Right atrium auricular region (tissue), 2 donors: ENCODE measurements at places on chromosomes 2 and 18. TPM values are rescaled to one million over a fixed set of nuclear protein-coding genes. Genes with fewer than 3 reads are reported as not detected.

GRCh38 chr2:152466980-152467676 lies 132.2 kb downstream of the FMNL2 start:
- no peaks in the 10 kb centered on the region for H3K27me3 ChIP-seq
- H3K4me1 ChIP-seq, result peaks cover 54% of the 10 kb centered on the region
- H3K36me3 ChIP-seq, result no peaks in the 10 kb centered on the region

The CHRND gene
- total RNA-seq, result 0.19 TPM

DNA sequence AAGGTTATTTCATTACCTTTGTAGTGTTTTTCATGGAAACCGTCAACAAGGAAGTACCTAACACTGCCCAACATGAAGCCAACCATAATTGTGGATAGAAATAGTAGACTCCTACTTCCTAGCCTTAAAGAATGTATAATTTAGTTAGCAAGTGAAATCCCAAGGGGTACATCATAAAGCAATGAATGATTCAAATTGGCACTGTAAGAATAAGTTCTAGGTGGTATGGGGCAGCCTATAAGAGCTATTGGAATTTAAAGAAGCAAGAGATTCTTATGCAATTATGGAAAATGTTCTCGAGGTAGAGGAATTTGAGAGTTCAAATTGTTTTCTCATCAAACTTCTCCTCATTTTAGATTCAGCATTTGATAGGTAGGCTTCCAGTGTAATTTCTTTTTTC lies 157.9 kb downstream of the FMNL2 start:
- no peak overlapping the region for H3K4me3 ChIP-seq
- H3K27me3 ChIP-seq, result no peaks in the 10 kb centered on the region
- DNase-seq, result no peak
- H3K36me3 ChIP-seq, result no peaks in the 10 kb centered on the region

GRCh38 chr2:155424518-155424917 lies 726.0 kb downstream of the KCNJ3 start:
- H3K27me3 ChIP-seq, result no peaks in the 10 kb centered on the region
- H3K4me3 ChIP-seq, result no peak overlapping the region
- DNase-seq, result no peak
- H3K27ac ChIP-seq, result no peak overlapping the region

The ANKRD29 gene
- 3.5 TPM for total RNA-seq

DNA sequence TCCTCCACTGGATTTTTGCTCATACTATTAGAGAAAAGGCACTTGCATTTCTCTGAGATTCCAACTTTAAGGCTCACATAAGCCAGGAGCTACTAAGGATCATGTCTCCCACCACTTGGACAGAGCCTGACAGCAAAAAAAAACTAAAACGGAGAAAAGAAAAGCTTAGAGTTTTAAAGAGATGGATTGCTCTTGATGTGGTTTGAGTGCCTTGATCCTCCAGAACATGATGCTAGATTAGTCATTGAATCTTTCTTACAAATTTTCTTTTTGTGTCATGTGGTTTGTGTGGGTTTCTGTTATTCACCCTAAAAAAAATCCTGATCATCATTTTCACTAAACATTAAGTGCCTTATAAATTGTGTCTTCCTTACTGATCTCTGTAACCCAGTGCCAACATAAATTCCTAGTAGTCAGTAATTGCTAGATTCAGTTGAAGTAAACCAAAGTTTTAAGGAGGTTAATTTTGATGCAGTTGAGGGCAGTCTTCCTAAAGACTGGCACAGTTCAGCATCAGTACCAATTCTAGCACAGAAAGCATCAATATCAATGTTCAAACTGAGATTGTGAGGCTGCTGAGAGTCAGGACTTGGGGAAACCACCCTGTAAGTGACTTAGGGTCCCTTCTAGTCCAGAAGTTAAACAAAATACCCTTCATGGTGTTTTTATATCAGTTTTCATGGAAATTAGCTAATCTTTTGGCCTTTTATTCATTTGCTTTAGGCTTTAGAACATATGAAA lies 206.3 kb downstream of the RAD51AP2 start:
- H3K27ac ChIP-seq, result no peak overlapping the region
- H3K27me3 ChIP-seq, result no peaks in the 10 kb centered on the region
- H3K4me1 ChIP-seq, result no peaks in the 10 kb centered on the region
- no peaks in the 10 kb centered on the region for H3K36me3 ChIP-seq

- no peak for DNase-seq
- H3K27me3 ChIP-seq, result no peaks in the 10 kb centered on the region
- H3K27ac ChIP-seq, result no peak overlapping the region
- no peaks in the 10 kb centered on the region for H3K36me3 ChIP-seq
Observed at GRCh38 chr18:6950641-6951040, 167.0 kb downstream of the LAMA1 start.

The RAD51AP2 gene
- total RNA-seq, result 0.28 TPM

DNA sequence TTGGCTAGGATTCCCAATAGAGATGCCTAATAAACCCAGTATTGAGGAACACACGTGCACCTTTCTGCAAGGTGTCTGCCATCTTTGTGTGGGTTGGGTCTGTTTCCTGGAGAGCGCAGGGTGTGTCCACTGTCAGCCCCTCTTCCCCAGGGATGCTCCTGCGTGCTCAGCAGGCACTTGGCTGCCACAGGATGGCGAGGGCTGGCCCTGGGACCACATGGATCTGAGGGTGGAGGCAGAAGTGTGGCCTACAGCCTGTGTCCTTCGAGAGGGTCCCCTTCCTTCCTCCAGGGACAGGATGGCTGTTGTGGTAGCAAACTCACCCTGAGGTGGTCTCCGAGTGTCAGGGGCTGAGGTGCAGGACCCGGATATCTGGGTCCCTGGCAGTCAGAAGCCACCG lies 78.0 kb upstream of the PXDN start:
- H3K27me3 ChIP-seq, result no peaks in the 10 kb centered on the region
- no peak overlapping the region for H3K4me3 ChIP-seq
- no peak overlapping the region for H3K27ac ChIP-seq
- no peaks in the 10 kb centered on the region for H3K4me1 ChIP-seq

The MYOM1 gene
- 357 TPM for total RNA-seq

- H3K27me3 ChIP-seq, result no peaks in the 10 kb centered on the region
- no peaks in the 10 kb centered on the region for H3K36me3 ChIP-seq
- no peaks in the 10 kb centered on the region for H3K4me1 ChIP-seq
- no peak overlapping the region for H3K27ac ChIP-seq
- no peak for DNase-seq
- H3K4me3 ChIP-seq, result no peak overlapping the region
Observed at GRCh38 chr2:75186821-75187220, 12.5 kb downstream of the TACR1 start.

DNA sequence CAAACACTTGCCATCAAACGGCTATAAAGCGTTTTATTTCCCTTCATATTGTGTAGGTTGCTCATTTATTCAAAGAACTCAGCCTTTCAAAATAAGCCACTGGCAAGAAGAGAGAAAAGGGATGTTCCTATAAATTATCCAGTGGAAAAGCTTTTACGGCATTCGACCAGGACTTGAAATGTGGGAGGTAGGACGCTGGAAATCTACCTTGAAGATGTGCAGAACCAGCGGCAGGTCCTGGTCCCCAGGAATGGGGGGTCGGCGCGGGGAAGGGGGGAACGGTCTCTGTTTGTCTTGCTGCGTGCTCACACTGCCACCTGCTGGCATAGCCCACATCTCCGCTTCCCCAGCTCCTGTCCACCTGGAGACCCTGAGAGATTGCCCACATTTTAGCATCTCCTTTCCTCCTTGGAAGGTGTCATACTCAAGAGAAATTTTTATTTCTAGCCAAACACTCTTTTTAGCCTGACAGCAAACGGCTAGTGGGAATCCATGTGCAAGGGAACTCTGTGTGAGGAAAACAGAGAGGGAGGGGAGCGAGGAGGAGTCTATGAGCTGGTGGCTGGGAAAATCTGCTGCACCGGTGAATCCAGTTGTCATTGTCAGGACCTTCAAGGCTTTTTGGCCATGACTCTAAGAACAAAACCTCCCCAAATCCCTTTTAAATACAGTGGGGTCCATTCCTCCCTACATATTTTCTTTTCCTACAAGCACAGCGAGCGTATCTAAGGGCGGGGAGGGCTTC lies 349.0 kb upstream of the PKDCC start:
- H3K36me3 ChIP-seq, result no peaks in the 10 kb centered on the region
- no peak for DNase-seq
- H3K4me1 ChIP-seq, result no peaks in the 10 kb centered on the region
- H3K4me3 ChIP-seq, result no peak overlapping the region
- H3K27me3 ChIP-seq, result no peaks in the 10 kb centered on the region
- H3K27ac ChIP-seq, result no peak overlapping the region

GRCh38 chr2:18005411-18005810 lies 126.9 kb downstream of the KCNS3 start:
- DNase-seq, result no peak
- H3K36me3 ChIP-seq, result no peaks in the 10 kb centered on the region
- H3K4me1 ChIP-seq, result no peaks in the 10 kb centered on the region
- no peak overlapping the region for H3K4me3 ChIP-seq
- no peaks in the 10 kb centered on the region for H3K27me3 ChIP-seq

GRCh38 chr2:230714136-230714480 lies 1.5 kb downstream of the CAB39 start:
- no peak for DNase-seq
- peak overlapping the region; percentile 94 for H3K4me3 ChIP-seq
- no peaks in the 10 kb centered on the region for H3K36me3 ChIP-seq

DNA sequence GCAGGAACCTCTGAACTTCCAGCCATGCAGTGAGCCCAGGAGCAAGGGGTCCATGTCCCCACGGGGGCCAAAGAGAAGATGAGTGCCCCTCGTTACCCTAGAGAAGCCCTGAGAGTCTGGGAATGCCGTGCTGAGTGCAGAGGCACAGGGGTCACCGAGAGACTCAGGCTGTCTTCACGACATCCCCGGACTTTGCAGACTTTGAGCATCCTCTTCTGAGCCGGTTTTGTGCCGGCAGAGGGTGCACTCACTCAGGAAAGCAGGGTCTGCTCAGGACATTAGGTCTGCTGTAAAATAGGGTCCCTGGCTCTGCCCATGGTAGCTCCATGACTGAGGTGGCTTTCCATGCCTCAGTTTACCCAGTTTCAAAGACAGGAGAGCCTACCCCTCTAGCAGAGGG lies 71.0 kb downstream of the GALNT14 start:
- no peaks in the 10 kb centered on the region for H3K27me3 ChIP-seq
- H3K36me3 ChIP-seq, result no peaks in the 10 kb centered on the region
- H3K4me1 ChIP-seq, result no peaks in the 10 kb centered on the region
- no peak overlapping the region for H3K27ac ChIP-seq

- no peak overlapping the region for H3K4me3 ChIP-seq
- H3K36me3 ChIP-seq, result no peaks in the 10 kb centered on the region
- peak overlapping the region; percentile 67 for H3K27ac ChIP-seq
- DNase-seq, result peak; percentile 81
- no peaks in the 10 kb centered on the region for H3K27me3 ChIP-seq
Observed at GRCh38 chr2:85705680-85706039, 11.5 kb downstream of the GNLY start.

GRCh38 chr18:36041146-36041545 lies 26.2 kb downstream of the RPRD1A start:
- DNase-seq, result no peak
- no peaks in the 10 kb centered on the region for H3K27me3 ChIP-seq
- no peak overlapping the region for H3K27ac ChIP-seq
- peaks cover 12% of the 10 kb centered on the region for H3K4me1 ChIP-seq
- H3K36me3 ChIP-seq, result peaks cover 3% of the 10 kb centered on the region

The GKN1 gene
- total RNA-seq, result not detected

GRCh38 chr2:64565949-64566710 lies 42.0 kb downstream of the AFTPH start:
- DNase-seq, result no peak
- H3K27ac ChIP-seq, result no peak overlapping the region
- no peak overlapping the region for H3K4me3 ChIP-seq
- H3K36me3 ChIP-seq, result peaks cover 22% of the 10 kb centered on the region

GRCh38 chr18:49360582-49360981 lies 99.9 kb downstream of the DYM start:
- DNase-seq, result no peak
- H3K4me3 ChIP-seq, result no peak overlapping the region
- H3K27ac ChIP-seq, result no peak overlapping the region
- no peaks in the 10 kb centered on the region for H3K36me3 ChIP-seq
- H3K4me1 ChIP-seq, result peaks cover 13% of the 10 kb centered on the region

- H3K27ac ChIP-seq, result no peak overlapping the region
- H3K36me3 ChIP-seq, result no peaks in the 10 kb centered on the region
- H3K27me3 ChIP-seq, result no peaks in the 10 kb centered on the region
- H3K4me1 ChIP-seq, result no peaks in the 10 kb centered on the region
- DNase-seq, result no peak
Observed at GRCh38 chr2:95240556-95240955, 33.2 kb downstream of the ZNF892 start.

The CNDP1 gene
- not detected for total RNA-seq

- peak; percentile 64 for DNase-seq
- H3K36me3 ChIP-seq, result peaks cover 6% of the 10 kb centered on the region
- no peaks in the 10 kb centered on the region for H3K4me1 ChIP-seq
- H3K27ac ChIP-seq, result no peak overlapping the region
Observed at GRCh38 chr2:157747695-157748370, 119.2 kb upstream of the ACVR1C start.

- peaks cover 22% of the 10 kb centered on the region for H3K4me1 ChIP-seq
- H3K4me3 ChIP-seq, result no peak overlapping the region
- no peaks in the 10 kb centered on the region for H3K27me3 ChIP-seq
- no peaks in the 10 kb centered on the region for H3K36me3 ChIP-seq
Observed at GRCh38 chr2:120237491-120237902, 14.3 kb upstream of the TMEM185B start.

GRCh38 chr2:128026448-128027277 lies 1.2 kb downstream of the SAP130 start:
- no peaks in the 10 kb centered on the region for H3K27me3 ChIP-seq
- H3K4me3 ChIP-seq, result peak overlapping the region; percentile 55
- H3K4me1 ChIP-seq, result peaks cover 5% of the 10 kb centered on the region
- no peaks in the 10 kb centered on the region for H3K36me3 ChIP-seq

- H3K4me1 ChIP-seq, result no peaks in the 10 kb centered on the region
- H3K4me3 ChIP-seq, result no peak overlapping the region
- DNase-seq, result no peak
- H3K36me3 ChIP-seq, result no peaks in the 10 kb centered on the region
- H3K27me3 ChIP-seq, result no peaks in the 10 kb centered on the region
Observed at GRCh38 chr18:58576638-58577251, 52.1 kb downstream of the ALPK2 start.

GRCh38 chr2:174683392-174683759 lies 80.9 kb downstream of the CHRNA1 start:
- peak overlapping the region; percentile 90 for H3K27ac ChIP-seq
- no peaks in the 10 kb centered on the region for H3K27me3 ChIP-seq
- no peak for DNase-seq
- no peaks in the 10 kb centered on the region for H3K36me3 ChIP-seq
- H3K4me3 ChIP-seq, result peak overlapping the region; percentile 94
- H3K4me1 ChIP-seq, result peaks cover 40% of the 10 kb centered on the region
